Left cardiac atrium (tissue), 4 donors: ENCODE measurements at places on chromosomes 11 and 22. TPM values are rescaled to one million over a fixed set of nuclear protein-coding genes. Genes with fewer than 3 reads are reported as not detected.

OR6Q1 gene
- not detected for total RNA-seq

LAMTOR1 gene
- total RNA-seq = 88.0 TPM

OR10A2 gene
- total RNA-seq = not detected

NAALAD2 gene
- total RNA-seq = 2.5 TPM

ART1 gene
- not detected for total RNA-seq

ZNF280B gene
- total RNA-seq = 1.4 TPM

NOX4 gene
- total RNA-seq = 2.7 TPM

CHST1 gene
- total RNA-seq = 3.2 TPM

- DNase-seq = no peak
Observed at GRCh38 chr11:134226806-134227325, 2.4 kb downstream of the VPS26B start.

- no peak for DNase-seq
Observed at GRCh38 chr11:1368966-1369365, 20.8 kb upstream of the BRSK2 start.

- DNase-seq = no peak
Observed at GRCh38 chr11:92843455-92843854, 126.0 kb upstream of the MTNR1B start.

DNA sequence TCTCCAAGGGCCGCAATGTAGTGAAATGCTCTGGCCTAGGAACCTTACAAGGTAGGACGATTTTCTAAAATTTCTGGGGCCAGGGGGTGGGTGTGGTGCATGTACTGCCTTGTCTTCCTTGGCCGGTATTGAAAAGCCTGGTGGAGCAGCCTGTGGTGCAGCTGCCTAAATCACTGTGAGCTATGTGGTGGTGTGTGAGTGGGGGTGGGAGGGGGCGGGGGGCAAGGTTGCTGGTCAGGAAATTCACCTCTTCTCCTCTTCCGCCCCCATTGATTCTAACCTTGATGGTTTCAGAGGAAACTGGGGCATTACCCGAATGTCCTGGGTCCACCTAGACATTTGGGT, 137.2 kb downstream of the DBX1 start:
- DNase-seq = no peak

DNA sequence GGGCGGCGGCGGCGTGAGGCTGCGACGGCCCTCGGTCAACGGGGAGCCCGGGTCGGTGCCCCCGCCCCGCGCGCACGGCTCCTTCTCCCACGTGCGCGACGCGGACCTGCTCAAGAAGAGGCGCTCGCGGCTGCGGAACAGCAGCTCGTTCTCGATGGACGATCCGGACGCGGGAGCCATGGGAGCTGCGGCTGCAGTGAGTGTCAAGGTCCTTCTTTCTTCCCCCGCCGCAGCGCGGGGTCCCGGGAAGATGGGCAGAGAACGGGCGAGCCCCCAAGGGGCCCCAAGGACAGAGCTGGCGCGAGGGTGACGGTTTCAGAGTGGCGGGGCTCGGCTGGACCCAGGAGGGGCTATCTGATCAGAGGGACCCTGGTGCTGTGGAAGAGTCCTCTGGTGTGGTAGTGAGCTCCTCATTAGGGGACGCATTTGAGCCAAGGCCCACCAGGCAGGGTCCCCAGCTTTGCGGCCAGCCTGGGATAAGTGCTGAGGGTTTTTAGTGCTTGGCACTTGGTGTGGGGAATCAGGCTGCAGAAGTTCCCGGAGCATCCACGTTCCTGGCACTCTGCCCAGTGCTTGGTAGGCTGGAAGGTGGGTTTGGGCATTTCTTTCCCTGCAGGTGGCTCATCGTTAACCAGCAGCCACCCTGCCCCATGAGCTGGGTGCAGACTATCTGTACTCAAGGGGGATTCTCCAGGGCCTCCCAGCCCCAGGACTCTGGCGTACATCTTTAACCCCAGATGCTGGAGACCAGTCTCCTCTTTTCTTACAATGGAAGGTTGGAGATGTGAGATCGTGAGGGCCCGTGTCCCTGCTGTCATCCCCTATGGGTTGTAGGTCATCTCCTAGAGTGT, 9.8 kb downstream of the EHBP1L1 start:
- DNase-seq = no peak

GRCh38 chr22:19987394-19988306, 29.0 kb downstream of the ARVCF start:
- DNase-seq = no peak

- DNase-seq = no peak
Observed at GRCh38 chr22:41009222-41009948, 58.2 kb downstream of the RBX1 start.
